ENCODE measurements at places on chromosomes 3 and 15.

- DNase-seq: no peak
Observed at GRCh38 chr3:127082066-127082465, 99.2 kb downstream of the PLXNA1 start.

DNA sequence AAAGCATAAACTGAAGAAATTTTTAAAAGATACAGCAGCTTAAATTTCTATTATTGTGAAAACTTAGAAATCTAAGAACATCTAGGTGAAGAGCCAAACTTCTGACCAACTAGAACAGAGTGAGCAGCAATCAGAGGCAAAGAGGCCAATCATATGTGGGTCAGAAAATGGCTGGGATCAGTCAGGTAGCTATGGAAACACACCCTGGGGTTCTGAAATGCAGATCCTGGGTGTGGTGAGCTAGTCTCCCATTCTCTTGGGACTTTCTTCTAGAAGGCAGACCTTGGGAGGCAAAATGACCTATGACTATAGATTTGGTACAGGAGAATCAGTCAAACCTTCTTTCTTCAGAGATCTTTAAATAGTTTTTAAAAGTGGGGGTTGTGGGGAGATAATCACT, 385.8 kb downstream of the TBC1D5 start:
- no peak for DNase-seq

DNA sequence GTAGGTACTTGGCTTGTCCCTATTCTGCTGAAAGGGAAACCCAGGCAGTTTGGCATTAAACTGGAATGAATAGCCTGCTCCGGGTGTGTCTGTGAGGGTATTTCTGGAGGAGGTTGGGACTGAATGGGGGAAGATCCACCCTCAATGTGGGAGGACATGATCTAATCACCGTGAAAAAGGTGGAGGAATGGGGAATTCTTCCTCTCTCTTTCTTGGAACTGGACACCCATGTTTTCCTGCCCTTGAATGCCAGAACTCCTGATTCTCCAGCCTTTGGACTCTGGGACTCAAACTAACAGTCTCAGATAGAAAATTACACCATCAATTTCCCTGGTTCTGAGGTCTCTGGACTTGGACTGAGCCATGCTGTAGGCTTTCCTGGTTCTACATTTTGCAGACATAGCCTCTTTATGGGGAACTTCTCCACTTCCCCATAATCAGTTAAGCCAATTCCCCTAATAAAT, 391.7 kb downstream of the EDEM1 start:
- no peak for DNase-seq

- DNase-seq: no peak
Observed at GRCh38 chr3:46401579-46401978, 5.3 kb downstream of the CCR5AS start.

- no peak for DNase-seq
Observed at GRCh38 chr3:150761831-150762661, 923 bp downstream of the SIAH2 start.

- DNase-seq: no peak
Observed at GRCh38 chr15:33236841-33237509, 42.5 kb upstream of the FMN1 start.

- DNase-seq: no peak
Observed at GRCh38 chr3:134900482-134900881, 105.4 kb downstream of the EPHB1 start.

DNA sequence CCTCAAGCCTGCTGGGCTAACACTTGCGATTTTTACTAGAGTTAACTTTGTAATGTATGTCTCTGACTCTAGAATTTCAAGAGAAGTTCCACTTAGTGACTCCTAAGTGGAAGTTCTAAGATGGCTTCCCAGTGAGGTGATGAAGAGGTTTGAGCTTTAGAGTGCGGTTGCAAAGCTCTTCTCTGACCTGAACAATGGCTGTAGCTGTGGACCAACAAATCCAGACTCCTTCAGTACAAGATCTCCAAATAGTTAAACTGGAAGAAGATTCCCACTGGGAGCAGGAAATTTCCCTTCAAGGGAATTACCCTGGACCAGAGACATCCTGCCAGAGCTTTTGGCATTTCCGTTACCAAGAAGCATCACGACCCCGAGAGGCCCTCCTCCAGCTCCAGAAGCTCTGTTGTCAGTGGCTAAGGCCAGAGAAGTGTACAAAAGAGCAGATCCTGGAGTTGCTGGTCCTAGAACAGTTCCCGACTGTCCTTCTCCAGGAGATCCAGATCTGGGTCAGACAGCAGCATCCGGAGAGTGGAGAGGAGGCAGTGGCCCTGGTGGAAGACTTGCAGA, 22.3 kb downstream of the WDR73 start:
- DNase-seq: no peak

DNA sequence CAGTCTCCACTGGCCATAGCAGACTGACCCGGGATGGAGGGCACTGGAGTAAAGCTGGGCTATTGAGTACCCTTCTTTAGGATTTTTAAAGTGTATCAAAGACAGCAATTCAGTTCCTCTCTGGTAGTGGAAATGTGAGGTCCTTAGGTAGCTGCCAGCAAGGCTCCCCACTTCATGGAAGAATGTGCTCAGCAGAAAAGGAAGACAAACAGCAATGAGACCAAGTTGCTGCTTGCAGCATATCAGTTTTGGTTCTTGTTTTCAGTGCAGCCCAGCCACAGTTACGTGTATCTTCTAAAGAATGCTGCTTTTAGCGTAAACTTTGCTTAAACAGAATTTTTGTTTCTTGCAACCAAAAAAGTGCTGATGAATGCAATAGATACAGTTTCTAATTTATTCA, 374.0 kb upstream of the CBLB start:
- DNase-seq: no peak

GRCh38 chr15:71448688-71449114, 333.4 kb downstream of the THSD4 start:
- no peak for DNase-seq

GRCh38 chr15:81357180-81357686, 16.8 kb downstream of the TMC3 start:
- DNase-seq: no peak

- no peak for DNase-seq
Observed at GRCh38 chr3:32641356-32641755, 43.6 kb upstream of the CNOT10 start.

GRCh38 chr3:48543271-48543866, 13.2 kb downstream of the PFKFB4 start:
- no peak for DNase-seq

DNA sequence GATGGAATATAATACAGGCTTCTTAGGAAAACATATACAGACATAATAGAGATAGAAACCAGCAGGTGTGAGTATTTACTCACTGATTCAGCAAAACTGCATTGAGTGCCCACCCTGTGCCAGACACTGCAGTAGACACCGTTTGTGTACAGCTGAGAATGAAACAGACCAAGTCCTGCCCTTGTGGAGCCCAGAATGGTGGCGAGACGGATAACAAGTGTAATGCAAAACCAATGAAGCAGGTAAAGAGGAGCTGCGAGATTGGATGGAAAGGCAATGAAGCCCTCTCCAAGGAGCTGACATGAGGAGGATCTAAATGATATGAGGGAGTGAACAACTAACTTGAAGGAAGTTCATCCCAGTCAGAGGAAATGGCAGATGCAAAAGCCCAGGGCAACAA, 256.4 kb downstream of the MEX3B start:
- no peak for DNase-seq

DNA sequence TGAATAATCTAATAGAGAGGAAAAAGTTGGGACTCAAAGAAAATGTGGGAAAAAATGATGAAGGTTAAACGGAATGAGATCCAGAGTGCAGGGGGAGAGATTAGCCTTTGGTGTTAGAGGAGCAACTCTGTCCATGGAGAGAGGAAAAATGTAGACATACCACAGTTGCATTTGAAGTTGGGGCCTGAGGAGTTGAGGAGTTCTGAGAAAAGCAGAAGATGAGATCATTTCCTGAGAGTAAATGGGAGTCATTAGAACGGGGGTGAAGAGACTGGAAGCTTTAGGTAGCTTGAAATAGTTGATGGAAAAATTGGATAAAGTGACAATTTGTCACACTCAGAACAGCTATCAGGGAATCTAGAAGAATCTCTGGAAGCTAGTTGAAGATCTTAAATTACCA, 7.3 kb downstream of the CCR5AS start:
- DNase-seq: no peak

GRCh38 chr3:82294609-82295008, 533.2 kb upstream of the GBE1 start:
- DNase-seq: no peak

DNA sequence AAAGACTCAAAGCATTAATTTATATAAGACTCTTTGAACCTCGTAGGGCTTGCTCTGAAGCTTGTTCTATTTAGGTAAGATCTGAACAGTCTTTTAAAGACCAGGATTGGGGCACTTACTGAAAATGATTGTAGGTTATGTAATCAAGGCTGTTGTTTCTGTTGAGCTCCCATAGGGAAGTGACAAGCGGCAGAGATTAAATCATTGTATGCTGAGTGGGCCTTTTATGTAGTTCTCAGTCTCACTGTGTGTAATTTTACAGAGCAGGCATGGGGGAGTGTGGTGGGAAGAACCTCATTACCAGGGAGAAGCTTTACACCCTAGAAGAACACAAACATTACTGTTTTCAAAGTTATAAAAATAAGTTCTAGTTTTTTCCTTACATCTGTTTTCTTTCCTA, 160.0 kb upstream of the SNTN start:
- no peak for DNase-seq

DNA sequence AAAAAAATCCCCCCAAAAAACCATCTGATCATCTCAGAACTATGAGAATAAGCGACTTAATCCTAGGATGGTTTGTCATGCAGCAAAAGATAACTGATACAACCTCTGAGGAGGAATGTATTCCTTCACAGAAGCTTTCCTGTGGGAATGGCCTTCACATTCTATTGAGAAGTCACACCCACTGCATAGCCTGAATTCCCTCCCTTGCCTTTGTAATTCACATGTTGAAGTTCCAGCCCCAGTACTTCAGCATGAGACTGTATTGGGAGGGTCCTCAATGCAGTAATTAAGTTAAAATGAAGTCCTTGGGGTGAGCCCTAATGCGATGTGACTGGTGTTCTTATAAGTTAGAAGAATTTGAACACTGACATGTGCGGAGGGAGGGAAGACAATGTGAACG, 395.2 kb downstream of the TUSC7 start:
- DNase-seq: no peak
